ENCODE measurements at places on chromosomes 7 and 10.

DNA sequence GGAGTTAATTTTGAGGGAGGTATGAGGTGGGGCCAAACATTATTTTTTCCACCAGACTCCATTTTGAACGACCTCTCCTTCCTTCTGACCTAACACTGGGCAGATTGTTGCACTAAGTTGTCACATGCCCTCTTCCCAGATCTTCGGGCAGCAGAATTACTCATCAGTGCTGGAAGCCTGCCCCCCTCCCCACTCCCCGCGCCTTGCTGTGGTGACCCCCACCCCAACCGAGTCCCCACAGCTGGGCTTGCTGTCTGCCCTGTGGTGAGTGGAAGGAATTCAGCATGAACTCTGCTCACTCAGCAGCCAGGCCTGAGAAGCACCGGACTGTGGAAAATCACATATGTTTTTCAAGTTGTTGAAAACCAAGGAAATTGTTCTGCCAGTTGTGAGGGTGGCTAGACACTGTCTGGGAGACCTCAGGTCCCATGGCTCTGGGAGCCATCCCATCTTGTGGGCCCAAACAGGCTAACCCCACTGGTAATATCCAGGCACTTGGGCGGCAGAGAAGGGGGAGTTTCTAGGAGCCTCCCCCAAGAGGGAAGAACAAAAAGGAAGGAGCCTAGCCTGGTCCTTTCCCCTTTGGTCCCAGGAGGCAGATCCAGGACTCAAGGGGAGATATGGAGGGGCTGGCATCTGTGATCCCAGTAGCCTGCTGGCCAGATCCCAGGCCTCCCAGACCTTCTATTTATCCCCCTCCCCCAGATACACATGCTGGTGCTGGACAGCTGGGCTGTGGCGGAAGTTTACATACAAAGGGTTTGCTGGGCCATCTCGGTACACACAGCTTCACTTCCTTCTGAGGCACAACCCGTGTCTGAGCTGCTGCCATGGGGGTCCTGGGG, 3.5 kb upstream of the AEBP1 start:
- DNase-seq, result no peak

- no peak for DNase-seq
These were observed 294.4 kb upstream of the BMPER start for GRCh38 chr7:33610918-33611317.

- DNase-seq, result no peak
These were observed 10.6 kb upstream of the EMX2 start for GRCh38 chr10:117532003-117532385.

DNA sequence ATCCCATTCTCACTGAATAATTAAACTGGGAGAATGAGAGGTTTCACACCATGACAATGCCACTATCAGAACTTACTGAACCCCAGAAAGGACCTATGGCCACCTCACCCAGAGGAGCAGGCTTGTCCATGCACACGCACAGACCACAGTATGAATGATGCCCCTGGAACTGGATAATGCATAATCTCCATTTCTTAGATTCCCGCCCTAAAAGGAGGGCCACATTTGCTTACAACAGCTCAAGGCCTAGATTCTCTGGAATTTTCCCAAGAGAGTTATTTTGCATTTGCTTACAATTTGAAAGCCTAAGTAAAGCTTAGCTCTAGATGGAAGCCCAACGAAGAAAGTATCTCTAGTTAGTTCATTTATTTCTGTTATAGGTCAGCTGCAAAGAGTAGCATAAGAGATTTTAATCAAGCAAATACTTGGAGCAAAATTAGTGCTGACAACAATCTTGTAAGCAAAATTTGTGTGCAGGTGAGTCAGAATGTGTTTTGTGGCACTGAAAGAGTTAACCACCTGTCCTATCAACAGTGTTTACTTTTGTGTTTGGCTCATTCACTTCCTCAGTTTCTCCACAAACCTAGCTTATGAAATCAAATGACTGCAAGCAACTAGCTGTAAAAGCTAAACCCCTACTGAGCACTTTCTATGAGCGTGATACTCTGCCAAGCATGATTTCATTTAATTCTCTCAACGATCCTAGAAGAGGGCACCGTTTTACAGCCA, 32.1 kb downstream of the ELMO1 start:
- DNase-seq, result no peak

- no peak for DNase-seq
These were observed 5.0 kb upstream of the LGI1 start for GRCh38 chr10:93752761-93753160.

- DNase-seq, result peak; percentile 13
These were observed 453 bp downstream of the URGCP start for GRCh38 chr7:43905956-43906330.

- DNase-seq, result no peak
These were observed 45.4 kb upstream of the PTN start for GRCh38 chr7:137388916-137389315.

GRCh38 chr7:158618745-158619140, 31.1 kb upstream of the PTPRN2 start:
- DNase-seq, result no peak
